ENCODE measurements at places on chromosomes 11 and 22.

DNA sequence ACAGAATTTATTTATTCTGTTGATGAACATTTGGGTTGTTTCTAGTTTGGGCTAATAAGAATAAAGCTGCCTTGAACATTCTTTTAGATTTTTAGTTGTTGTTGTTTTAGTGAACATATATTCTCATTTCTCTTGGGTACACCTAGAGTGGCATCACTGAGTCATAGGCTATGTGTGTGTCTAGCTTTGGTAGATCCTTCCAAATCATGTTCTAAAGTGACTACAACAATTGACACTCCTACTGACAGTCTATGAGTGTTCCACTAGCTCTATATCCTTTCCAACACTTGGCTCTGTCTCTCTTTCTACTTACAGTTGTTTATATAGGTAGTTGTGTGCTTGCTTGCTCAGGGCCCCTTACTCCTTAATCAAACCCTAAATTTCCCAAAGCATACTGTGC lies 346.0 kb upstream of the NCAM1 start:
- no peak for DNase-seq

DNA sequence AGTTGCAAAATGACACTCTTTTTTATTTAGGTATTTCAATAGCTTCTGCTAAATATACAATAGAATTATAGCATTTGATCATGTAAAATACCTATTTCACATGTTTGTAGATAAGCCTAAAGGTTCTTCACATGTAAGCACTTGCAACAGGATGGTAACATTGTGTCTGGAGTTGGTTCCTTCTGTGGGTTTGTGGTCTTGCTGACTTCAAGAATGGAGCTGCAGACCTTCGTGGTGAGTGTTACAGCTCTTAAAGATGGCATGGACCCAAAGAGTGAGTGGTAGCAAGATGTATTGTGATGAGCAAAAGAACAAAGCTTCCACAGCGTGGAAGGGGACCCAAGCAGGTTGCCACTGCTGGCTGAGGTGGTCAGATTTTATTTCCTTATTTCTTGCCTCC lies 246.4 kb upstream of the PDGFD start:
- no peak for DNase-seq

DNA sequence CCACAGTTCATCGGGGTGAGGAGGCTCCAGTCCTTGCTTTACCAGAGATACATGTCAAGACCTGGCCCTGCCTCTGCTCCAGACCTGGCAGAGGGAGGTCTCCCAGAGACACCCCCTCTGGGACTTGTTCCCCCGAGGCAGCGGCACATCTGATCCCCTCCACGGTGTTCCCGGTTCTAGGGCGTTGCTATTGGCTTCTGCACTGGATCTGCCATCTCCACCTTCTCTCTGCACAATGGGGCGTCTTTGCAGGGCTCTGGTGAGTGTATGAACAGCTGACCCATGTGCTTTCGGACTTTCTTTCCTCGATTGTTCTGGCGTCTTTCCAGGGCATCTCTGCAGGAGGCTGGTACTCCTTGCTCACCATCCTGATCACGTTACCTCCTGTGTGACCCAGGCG lies 930.4 kb downstream of the TBC1D22A start:
- no peak for DNase-seq

DNA sequence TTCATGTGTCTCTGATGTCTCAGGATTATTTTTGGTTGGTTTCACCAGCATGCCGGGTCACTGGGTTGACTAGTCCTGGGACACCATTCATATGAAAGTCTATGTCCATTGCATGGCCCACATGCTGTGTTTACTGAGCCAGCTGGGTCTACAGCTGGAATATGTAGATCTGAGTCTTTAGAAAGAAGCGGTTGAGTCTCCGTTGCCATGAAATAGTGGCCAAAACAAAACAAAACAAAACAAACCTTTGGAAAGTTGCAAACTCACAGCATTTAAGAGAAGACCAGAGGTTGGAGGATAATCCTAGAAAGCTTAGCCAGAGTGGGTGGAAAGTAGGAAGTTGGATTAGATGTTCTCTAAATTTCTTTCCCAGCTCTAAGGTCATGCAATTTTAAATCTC lies 191.8 kb upstream of the NTM start:
- no peak for DNase-seq

GRCh38 chr11:929405-929804 lies 3.7 kb downstream of the AP2A2 start:
- no peak for DNase-seq

- DNase-seq = no peak
Observed at GRCh38 chr11:86460461-86461385, 86.0 kb downstream of the CCDC81 start.

DNA sequence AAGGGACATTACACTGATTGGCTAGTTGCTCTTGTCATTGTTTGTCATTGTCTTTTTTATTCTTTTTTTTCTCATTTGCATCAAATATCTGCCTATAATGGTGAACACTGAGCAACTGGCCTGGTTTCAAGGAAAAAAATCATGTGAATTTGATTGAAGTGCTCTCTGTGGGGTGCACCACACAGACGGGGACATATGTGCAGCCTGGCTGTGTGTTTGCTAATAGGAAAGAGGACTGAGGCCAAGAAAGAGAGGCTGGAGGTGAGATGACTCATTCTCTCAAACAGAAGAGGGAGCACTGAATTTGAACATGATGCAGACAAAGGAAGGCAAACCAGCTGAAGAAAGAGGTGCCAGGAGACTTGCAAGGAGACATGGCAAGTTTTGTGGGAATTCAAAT lies 684.9 kb upstream of the CCDC90B start:
- DNase-seq = no peak

- no peak for DNase-seq
Observed at GRCh38 chr22:17436382-17436980, 67.2 kb downstream of the CECR2 start.

- DNase-seq = peak; percentile 76
Observed at GRCh38 chr11:115348416-115348815, 155.8 kb downstream of the CADM1 start.

DNA sequence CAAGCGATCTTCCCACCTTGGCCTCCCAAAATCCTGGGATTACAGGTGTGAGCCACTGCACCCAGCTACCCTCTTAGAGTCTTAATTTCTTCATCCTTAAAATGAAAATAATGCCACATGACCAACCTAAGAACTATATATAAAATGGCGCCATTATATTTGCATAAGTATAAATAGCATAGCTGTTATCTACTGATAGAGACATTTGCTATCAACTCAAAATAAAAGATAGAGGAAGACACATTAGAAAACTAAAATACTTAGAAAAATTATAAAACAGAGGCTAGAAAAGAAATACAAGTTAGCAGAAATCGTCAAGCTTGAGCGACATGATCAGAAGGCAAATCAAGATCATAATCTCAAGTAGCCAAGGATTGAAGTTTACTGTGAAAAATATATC lies 6.2 kb downstream of the FAM168A start:
- DNase-seq = no peak

- no peak for DNase-seq
Observed at GRCh38 chr11:13074714-13075464, 65.8 kb downstream of the RASSF10 start.

DNA sequence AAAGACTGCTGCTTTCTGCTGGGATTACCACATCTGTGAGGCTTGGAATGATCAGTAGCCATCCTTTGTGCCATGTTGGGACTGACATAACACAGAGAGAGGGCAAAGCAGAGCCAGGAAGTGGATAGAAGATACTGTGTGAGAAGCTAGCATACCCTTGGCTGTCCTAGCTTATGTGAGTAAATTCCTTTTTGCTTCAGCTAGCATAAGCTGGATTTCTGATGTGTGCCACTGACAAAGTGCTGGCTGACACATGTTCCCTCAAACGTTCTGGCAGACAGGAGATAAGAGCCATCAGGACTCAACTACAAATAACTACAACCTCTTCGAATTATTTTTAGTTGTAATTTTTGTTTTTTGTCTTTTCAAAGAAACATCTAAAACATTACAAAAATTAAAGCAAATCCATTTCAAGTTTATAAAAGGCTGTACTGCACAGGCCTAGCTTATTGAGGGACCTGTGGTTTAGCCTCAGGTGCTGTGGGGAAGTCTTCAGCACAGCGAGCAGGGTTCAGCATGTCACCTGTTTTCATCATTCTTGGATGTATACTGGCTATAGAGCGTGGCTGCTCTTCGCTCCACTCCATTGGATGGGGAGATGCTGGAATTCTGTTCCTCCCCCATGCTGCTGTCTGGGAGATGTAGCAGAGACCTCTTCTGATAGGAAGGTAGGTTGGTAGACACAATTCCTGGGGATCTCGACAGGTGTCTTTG lies 120.9 kb downstream of the SWAP70 start:
- no peak for DNase-seq

GRCh38 chr11:94650756-94651155 lies 83.6 kb downstream of the PIWIL4 start:
- DNase-seq = no peak

DNA sequence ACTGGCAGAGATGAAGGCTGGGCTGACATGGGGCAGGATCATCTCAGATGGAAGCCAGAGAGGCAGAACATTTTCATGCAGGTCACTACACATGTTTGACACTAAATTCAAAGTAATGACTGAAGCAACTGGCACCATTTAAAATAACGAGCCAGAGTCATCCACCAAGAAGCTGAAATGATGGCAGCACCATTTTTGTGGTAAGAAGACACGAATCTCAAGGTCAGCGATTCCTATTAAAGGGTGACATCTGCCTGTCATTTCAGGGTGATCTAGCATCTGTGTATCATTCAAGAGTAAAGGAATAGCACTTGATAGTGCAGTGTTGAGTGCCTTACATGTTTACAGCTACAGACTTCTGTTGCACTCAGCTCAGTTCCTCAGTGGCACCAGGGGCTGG lies 113.4 kb upstream of the C11orf87 start:
- DNase-seq = no peak

DNA sequence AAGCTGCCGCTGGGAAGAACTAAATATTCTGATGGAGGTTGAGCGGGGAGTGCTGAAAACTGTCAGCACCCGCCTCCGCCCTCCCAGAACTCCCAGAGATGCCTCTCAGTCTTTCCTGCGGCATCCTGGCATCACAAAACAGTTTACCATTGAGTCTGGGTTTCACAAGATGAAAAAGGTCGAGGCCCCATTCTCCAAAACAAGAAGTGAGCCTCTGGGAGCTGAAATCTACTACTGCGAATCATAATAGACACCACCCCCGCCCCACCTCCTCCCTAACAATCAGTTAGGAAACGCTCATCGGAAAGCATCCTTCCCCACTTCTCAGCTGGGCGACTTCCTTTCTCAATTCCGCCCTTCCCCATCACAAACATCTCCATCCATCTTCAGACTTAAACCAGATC lies 1.0 kb downstream of the SUN2 start:
- no peak for DNase-seq

- DNase-seq = no peak
Observed at GRCh38 chr11:73614591-73614990, 16.7 kb upstream of the FAM168A start.

DNA sequence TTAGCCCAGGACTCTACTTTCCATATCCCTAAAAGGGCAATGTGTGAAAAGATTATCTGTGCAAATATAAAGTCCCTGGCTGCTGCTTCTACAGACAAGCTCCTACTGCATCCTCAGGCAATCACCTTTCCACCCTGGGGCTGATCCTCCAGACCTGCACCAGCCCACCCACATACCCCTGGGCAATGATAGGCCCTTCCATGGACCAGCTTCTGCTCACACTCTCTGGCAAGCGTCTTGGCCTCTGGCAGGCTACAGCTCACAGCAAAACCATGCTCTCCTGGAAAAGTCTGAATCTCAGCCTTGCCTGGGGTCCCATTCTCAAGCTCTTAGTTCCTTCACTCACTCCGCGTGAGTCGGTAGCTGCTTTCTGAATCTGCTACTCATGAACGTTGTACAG lies 69.5 kb downstream of the IGLL5 start:
- DNase-seq = no peak

DNA sequence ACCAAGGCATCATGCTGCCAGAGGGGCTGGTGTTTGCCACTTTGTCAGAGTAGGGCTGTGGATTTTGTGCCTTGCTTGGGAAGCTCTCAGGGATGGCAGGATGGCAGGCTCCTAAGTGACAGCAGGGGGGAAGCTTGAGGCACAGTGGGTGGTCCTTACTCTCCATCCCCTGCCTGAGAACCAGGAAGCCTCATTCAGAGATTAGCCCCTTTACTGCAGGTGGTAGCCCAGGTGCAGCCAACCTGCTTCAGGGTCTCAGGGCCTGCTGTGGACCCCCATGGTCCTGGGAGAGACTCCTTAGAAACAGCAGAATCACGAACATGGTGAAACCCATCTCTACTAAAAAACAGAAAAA lies 8.9 kb upstream of the ST3GAL4 start:
- no peak for DNase-seq

- DNase-seq = no peak
Observed at GRCh38 chr22:31584804-31585160, 77.2 kb downstream of the PISD start.

- no peak for DNase-seq
Observed at GRCh38 chr11:103433386-103434072, 324.3 kb downstream of the DYNC2H1 start.

DNA sequence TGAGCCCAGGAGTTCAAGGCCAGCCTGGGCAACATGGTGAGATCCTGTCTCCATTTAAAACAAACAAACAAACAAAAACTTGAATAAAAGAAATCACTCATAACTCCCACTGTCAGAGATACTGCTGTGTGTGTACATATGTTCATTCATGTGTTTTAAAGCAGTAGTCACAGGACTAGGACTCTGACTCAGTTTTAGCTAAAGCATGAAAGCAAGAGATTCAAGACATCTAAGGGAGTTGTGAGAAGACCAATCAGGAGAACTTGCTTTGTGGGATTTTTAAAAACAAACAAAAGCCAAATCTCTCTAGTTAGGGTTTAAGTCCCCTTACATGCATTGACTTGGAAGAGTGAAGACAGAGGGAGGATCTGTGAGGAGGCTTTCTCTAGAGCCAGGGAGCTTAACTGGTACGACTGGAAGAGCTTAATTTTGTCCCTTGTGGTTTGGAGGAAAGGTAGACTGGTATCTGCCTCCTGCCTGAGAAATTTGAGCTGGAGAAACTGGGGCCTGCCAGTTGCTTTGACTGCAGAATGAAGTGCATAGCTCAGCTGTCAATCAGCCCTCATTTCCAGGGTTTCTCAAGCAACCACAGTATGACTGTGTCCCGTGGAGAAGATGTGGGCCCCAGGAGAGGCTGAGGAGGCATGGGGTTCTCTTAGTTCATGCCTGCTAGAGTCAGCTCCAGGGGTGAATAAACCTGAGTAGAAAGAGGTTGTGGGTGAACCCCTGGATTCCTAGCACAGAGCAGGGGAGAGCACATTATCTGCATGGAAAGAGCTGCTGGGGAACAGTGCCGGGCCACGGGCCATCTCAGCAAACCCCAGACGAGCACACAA lies 30.6 kb downstream of the EXPH5 start:
- DNase-seq = no peak

DNA sequence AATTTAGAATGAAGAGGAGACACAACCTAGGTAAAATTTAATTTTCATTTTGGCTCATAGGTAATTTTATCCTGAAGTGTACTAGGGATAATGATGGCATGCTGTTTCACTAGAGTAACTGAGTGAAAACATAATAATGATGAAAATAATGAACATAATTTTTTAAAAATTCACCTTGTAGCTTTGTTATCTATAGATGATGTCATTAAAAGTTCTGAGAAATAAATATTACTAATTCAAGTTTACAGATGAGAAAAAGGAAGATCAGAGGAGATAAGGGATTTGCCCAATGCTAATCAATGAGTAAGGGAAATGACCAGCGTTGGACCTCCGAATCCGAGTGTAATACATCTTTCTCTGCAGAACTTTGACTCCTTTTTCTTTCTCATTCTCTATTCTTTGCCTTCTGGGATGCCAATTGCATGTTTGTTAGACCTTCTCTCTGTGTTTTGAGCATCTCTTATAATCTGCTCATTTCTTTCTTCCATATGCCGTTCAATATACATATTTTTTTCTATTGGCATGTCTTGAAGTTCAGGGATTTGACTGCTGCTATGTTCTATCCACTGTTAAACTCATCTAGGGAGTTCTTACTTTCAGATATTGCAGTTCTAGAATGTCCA lies 186.5 kb downstream of the SNX19 start:
- no peak for DNase-seq

Data from NCI-H1436 (cell line).